ENCODE measurements at places on chromosomes 1 and 21.

- DNase-seq = no peak
These were observed 51.4 kb upstream of the RGL1 start for GRCh38 chr1:183753464-183753891.

DNA sequence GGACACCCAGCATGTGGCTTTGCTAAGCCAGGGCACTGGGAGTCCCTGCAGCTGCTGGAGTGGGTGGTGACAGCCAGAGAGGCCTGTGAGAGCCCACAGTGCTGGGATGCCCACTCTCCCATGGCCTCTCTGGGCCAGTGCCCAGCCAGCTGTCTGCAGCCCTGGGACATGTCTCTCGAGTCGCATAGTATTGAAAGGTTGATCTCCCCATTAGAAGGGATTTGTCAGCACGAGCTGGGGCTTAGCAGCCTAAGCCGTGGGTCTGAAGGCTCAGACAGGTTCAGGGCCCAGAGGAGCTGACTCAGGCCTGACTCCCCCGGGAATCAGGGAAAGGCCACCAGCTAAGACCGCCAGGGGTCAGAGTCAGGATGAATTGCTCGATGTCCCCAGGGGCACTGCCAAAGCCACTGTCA is 53.5 kb downstream of the FOXD2 start:
- no peak for DNase-seq

DNA sequence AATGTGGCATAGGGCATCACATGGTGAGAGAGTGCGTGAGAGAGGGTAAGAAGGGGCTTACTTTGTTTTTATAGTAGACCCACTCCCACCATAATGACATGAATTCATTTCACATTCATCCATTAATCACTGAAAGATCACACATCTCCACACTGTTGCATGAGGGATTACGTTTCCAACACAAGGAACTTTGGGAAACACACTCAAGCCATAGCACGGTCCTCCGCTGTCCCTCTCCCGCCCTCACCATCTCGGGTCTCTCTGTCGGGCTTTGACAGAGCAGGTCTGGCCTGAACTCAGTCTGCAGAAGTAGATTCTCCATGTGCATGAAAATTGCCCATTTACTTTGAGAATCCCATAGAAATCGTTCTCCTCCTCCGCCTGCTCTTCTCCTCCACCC is 312.2 kb downstream of the MATN1 start:
- DNase-seq = no peak

DNA sequence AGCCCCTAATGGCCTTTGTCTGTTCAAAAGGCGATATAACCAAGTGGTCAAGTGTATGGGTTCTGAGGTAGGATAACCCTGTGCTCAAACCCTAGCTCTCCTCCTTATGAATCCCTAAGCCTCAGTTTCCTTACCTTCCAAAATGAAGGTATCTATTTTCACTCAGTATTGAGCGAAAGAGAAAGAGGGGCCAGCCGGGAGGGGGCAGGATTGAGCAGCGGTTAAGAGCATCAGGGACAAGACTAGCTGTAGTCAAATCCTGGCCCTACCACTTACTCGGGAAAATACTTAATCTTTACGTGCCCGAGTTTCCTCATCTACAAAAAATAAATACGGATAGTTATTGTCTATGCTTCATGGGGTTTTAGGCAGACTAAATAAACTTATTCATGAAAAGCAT is 25.7 kb downstream of the LY9 start:
- no peak for DNase-seq

GRCh38 chr1:192376374-192376773 is 59.6 kb downstream of the RGS21 start:
- no peak for DNase-seq

DNA sequence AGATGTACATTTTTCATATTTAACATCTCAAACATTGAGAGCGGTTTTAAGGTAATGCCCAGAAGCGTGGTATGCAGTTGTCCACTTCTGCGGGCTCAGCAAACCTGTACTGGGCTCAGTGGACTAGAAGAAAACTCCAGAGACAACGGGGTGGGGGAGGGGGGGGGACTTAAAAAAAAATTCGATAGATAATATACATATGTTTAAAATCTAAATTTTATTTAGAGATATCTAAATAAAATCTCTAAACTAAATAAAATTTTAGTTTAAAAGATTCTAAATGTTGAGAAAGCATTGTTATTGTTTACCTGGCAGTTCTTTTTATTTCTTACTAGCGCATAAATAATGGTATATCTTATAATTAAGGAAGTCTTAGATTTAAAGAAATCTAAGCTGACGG is 1.1 kb upstream of the IL12RB2 start:
- DNase-seq = no peak

DNA sequence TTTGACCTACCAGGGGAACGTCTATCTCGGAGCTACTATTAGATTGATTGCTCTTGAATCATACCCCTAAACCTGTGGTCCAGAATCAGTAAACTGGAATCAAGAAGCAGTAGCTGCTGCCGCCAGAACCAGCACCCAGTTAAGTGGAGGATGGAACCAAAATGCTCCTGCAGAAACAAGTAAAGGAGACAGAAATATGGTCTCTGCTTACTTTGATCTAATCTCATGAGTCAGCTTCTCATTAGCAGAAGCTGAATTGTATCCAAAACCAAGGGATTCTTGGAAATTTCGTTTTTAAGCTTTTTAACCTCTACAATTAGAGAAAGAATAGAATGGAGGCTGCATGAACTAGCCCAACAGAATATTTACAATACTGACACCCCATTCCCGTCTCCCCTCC is 42.6 kb upstream of the PIGV start:
- no peak for DNase-seq

GRCh38 chr1:35587736-35588135 is 14.6 kb downstream of the TFAP2E start:
- no peak for DNase-seq

GRCh38 chr1:9613625-9614299 is 25.1 kb downstream of the TMEM201 start:
- DNase-seq = no peak

GRCh38 chr1:243393096-243393495 is 137.3 kb downstream of the SDCCAG8 start:
- DNase-seq = no peak

- DNase-seq = no peak
These were observed 36.7 kb upstream of the LRRC53 start for GRCh38 chr1:74548961-74549750.

- no peak for DNase-seq
These were observed 155.0 kb downstream of the PCNX2 start for GRCh38 chr1:233140499-233140898.

DNA sequence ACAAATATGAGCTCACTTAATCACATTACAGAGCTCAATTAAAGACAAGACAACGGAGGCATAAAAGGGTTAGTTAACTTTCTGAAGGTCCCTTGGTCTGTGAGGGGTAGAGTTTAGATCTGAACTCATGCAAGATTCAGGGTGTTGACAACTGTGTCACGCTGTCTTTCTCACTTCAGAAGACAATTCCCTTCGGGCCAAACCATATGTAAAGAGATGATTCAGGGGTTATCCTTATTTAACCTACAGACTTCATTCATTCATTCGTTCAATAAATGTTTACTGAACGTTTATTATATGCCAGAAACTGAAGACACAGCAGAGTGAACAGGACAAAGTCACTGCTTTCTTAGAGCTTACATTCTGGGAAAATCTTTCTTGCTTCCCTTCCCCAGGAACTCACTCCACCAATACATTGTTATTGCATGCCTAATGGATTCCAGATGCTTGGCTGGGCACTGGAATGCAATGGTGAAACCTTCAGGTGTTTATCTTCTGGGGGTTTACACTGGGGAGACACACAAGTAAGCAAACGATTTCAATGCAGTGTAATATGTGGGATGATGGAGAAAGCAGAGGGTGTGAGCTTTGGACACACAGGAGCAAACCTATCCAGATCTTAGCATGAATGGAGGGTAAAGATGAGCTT is 6.4 kb downstream of the XCL1 start:
- DNase-seq = peak; percentile 65

GRCh38 chr1:164725401-164725800 is 166.4 kb downstream of the PBX1 start:
- peak; percentile 34 for DNase-seq

DNA sequence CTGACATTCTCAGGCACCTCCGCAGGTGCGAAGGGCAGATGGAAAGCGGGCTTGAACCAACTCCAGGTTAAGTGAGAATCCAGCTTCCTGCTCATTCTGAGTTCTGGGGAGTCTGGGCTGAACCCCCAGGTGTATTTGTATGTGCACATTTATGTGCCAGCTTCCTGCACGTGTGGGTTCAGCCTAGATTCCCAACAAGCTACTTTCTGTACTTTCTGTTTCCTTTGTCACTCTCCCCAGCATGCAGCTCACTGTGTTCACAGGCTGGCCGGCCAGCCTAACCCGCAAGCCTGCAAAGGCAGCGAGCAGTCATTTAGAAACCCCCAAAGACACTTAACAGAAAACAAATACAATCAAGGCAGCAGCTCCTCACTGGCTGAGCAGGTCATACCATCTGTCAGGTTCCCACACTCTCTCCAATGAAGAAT is 1.3 kb upstream of the IL19 start:
- no peak for DNase-seq
